NCI-H2171 treated with DMSO at 0.1 percent for 48 hours (cell line): ENCODE measurements at places on chromosomes 1 and 21.

DNA sequence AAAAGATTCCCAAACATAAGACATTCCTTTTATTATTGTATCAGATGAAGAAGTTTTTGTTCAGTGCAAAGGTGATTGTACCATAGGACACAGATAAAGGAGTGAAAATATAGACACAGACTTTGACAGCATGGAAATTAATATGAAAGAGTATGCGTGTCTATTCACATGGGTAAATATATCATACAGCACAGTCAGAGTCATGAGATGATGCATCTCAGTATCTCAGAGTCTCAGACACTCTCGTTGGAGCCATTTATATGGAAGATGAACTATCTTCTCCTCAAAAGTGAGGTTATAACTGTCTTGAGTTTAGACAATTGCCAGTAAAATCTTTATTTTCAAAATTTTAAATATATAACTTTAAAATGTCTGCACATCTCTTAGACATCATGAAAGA is 158.4 kb upstream of the C8B start:
- DNase-seq, result no peak

DNA sequence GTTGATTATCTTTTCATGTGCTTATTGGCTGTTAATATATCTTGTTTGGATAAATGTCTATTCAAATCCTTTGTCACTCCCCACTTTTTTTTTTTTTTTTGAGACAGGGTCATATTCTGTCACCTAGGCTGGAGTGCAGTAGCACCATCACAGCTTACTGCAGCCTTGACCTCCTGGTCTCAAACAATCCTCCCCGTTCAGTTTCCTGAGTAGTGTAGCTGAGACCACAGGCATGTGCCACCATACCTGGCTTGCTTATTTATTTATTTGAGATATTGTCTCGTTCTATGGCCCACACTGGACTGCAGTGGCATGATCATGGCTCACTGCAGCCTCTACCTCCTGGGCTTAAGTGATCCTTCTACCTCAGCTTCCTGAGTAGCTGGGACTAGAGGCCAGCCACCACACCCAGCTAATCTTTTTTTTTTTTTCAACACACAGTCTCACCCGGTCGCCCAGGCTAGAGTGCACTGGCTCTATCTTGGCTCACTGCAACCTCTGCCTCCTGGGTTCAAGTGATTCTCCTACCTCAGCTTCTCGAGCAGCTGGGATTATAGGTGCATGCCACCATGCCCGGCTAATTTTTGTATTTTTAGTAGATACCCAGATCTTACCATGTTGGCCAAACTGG is 13.9 kb upstream of the MYCL start:
- no peak for DNase-seq

GRCh38 chr1:186967656-186968394 is 139.1 kb downstream of the PLA2G4A start:
- no peak for DNase-seq

GRCh38 chr1:241413386-241413785 is 56.4 kb upstream of the RGS7 start:
- DNase-seq, result no peak

DNA sequence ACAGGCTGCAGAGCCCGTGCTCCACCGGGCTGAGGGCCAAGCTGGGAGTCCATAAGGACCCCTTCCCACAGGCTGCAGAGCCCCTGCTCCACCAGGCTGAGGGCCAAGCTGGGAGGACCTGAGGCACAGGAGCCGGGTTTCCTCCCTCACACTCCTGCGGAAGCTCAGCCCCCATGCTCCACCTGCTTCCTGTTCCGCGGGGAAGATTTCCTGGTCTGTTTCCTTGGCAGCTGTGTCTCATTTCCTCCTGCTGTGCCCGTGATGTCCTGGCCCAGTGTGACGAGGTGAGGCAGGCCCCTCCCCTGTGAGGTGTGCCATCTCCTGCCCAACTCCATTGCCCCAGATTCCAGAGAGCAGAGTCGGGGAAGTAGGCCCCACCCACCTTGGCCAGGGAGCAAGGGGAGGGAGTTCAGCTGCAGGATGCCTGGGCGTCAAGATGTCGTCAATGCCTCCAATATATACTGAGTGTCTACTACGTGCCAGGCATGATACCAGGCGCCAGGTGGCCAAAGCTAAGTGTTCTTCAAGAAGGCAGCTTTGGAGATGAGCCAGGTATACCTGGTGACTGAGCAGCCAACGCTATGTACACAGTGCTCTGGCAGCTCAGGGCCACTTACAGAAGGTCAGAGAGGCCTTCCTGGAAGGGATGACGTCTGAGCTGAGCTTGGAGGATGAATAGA is 58.8 kb downstream of the NAV1 start:
- peak; percentile 96 for DNase-seq

GRCh38 chr1:243520831-243521230 is 265.0 kb downstream of the SDCCAG8 start:
- no peak for DNase-seq

GRCh38 chr1:29585201-29585600 is 348.9 kb downstream of the PTPRU start:
- DNase-seq, result no peak

DNA sequence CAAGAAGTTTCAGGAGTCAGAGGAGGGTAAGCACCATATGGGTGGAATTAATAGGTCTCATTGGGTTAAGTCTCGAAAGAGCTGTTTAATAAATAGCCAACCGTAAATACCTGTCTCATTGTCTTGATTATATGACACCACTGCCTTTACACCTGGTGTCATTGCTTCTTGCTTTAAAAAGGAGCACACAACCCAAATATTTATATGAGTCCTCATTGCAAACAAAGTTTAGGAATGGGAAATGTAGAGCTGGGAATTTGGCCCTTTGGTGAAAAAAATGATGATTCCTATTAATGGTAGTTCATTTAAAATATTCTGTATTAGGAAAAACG is 2.1 kb downstream of the BACH1 start:
- DNase-seq, result peak; percentile 54

DNA sequence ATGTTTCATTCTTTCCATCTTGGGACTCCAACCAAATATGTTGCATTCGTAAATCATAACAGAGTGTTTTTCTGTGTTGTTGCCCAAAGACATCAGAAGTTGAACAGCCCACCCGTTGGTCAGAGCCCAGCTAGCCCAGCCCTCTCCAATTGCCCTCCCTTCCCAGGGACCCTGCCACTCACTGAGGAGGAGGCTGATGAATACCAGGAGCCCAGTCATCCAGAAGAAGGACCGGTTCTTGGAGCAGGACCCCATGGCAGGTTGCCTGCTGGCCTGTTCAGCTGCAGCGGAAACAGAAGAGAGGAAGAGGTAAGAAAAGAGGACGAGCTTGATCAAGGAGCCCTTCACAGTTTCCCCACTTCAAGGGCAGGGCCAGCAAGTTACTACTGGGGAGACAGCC is 172.2 kb upstream of the ETV3 start:
- no peak for DNase-seq

GRCh38 chr21:23809573-23809972 is 1797.7 kb downstream of the MRPL39 start:
- no peak for DNase-seq

GRCh38 chr1:28577052-28577678 is 14.9 kb upstream of the RAB42 start:
- DNase-seq, result no peak

GRCh38 chr1:101178341-101178687 is 58.5 kb upstream of the S1PR1 start:
- DNase-seq, result no peak

GRCh38 chr1:47187231-47187925 is 2.5 kb downstream of the PDZK1IP1 start:
- no peak for DNase-seq

DNA sequence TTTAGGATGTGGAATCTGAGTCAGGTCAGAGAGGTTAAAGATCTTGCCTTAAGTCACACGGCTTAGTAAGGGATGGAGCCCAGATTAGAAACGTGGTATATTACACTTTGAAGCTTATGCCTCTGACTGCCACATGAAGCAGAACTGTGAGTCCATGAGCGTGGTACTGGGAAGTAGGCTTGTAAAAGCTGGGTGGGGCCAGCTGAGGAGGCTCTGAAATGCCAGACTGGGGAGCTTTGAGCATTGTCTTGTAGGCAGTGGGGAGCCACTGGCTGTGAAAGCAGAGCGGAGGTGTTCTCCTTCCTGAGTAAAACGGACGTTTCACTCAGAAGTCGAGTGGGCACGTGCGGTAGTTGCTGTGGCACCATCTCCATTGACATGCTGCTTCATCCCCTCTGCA is 72.6 kb upstream of the USP24 start:
- DNase-seq, result no peak

- no peak for DNase-seq
Observed at GRCh38 chr1:47523835-47524215, 86.0 kb downstream of the FOXD2 start.

- DNase-seq, result no peak
Observed at GRCh38 chr1:241637604-241638003, 2.6 kb downstream of the CHML start.

GRCh38 chr1:39877231-39877778 is 6.0 kb downstream of the TRIT1 start:
- no peak for DNase-seq

- DNase-seq, result no peak
Observed at GRCh38 chr1:82785268-82785790, 984.6 kb downstream of the ADGRL2 start.

DNA sequence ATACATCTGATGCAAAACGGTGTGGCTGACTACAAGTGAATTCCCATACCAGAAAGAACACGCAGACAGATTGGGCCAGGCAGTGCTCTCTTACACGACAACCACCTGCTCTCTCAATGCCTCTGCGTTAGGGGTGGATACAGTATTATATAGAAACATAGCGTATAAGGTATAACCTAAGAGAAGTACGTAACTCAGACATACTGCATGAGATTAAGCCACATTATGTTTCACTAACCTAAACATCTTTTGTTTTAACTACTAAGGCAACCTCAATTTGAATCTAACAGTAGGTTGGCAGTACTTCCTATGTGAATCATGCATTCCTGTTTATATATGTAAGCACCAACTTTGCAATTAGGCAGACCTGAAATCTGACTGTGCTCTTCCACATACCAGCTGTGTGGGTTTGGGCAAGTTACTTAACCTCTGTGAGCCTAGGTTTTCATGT is 58.1 kb upstream of the COA6 start:
- no peak for DNase-seq

- no peak for DNase-seq
Observed at GRCh38 chr1:183163316-183163715, 22.7 kb upstream of the LAMC2 start.

DNA sequence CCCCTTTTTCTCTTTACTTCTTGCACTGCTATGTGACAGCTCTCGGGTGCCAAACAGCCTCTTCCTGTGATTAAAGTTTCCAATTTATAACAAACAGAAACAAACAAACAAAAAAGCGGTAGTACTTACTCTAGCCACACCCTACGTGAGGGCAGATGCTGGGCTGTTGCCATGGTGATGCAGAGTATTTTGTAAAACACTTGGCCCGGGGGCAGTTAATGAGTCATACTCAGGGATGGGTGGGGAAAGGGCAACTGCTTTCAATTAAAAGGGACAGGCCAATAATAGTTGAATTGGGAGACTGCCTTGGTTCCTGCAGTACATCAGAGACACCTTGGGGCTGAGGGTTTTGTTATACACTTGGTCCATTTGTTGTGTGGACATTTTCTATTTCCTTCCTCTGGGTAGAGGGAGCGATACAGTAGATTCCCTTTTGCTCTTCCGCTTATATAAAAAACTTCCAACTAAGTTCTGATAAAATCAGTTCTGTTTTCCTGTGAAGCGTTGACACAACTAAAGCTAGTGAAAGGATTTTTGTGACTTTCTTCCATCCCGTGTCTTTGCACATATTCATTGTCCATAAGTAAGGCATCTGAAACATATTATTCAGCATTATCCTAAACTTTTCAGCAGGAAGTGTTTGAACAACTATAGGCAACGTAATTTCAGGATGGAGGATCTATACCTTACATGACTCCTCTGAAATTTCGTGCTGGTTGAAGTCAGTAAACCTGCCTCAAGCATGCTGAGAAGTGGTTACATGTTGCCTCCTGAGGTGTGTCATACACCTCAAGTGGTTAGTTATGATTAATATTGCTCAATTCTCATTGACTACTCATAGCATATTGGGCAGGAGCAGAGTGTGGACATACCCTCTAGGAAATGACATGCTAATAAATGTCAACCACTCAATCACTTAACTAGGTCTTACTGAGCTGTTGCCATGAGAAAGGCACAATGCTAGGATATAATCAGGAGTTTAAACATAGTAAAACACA is 36.7 kb upstream of the THEM4 start:
- DNase-seq, result peak; percentile 3

DNA sequence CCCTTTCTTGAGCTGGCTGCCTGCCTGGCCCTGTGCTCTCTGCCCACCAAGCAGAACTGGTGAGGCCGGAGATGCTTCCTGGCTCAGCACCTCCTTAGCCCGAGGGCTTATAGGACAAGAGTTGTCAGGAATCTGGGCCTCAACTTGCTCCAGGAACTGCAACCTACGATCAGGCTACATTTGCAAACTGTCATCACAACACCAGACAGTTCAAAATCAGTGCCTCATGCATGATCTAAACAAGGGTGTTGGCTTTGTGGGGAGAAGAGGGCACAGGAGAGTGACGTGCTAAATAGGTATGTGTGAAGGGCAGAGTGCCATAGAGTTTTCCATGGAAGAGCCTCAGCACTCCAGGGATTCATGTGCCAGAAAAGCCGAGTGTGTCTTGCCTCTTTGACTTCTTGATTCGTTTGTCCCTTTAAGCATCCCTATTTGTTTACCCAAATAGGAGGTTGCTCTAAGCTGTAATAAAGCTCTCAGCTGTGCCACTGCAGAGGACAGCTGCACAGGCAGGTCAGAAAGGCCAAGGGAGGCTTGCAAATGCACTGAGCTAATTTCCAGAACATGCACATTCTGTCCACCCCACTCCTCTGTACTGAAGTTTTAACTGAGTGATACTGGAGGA is 30.2 kb upstream of the NEK2 start:
- no peak for DNase-seq
